ENCODE measurements at places on chromosomes 4 and X. TPM values are rescaled to one million over a fixed set of nuclear protein-coding genes. Genes with fewer than 3 reads are reported as not detected.

GRCh38 chrX:11151799-11152559 is 40.8 kb downstream of the HCCS start:
- DNase-seq = no peak

CDX4 gene
- not detected for total RNA-seq

DNA sequence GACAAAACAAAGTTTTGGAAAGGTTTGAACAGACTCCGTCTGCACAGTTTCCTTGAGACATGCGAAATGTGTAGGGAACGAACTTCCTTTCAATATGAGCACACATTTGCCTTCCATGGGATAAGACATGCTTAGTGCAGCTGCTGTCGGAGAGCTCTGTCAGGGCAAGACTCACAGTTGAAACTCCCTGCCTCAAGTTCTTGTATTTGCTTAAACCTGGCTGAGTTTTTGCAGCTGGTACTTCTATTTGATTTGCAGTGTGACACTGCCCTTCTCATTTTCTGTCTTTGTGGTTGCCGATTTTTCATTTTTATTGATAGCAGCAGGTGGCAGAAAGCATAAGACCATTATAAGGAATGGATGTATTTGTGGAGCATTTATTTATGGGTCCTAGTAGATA is 18.2 kb upstream of the RHOH start:
- DNase-seq = no peak

SMIM43 gene
- total RNA-seq = 0.25 TPM

RENBP gene
- 11.8 TPM for total RNA-seq

- DNase-seq = no peak
These were observed 6.2 kb downstream of the NCAPG start for GRCh38 chr4:17817027-17817426.

PASD1 gene
- total RNA-seq = not detected

DNA sequence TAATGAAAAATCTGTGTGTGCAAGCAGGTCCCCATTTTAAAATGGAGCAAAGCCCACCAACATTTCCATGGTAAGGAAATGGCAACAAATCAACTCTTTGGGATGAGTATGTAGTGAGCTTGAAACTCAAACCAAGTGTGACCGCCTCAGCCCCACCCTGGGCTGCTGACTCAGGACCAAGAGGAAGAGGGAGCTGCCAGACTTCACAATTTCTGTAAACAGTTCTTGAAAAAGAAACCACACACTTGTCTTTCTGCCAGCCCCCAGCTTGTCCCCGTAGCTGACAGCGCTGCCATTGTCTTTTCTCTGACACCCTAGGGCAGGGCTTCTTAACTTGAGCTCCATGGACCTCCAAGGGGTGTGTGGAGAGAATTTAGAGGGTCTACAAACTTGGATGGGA is 10.3 kb downstream of the RTL5 start:
- DNase-seq = no peak

- DNase-seq = no peak
These were observed 9.5 kb downstream of the RBPJ start for GRCh38 chr4:26330186-26330787.

DNA sequence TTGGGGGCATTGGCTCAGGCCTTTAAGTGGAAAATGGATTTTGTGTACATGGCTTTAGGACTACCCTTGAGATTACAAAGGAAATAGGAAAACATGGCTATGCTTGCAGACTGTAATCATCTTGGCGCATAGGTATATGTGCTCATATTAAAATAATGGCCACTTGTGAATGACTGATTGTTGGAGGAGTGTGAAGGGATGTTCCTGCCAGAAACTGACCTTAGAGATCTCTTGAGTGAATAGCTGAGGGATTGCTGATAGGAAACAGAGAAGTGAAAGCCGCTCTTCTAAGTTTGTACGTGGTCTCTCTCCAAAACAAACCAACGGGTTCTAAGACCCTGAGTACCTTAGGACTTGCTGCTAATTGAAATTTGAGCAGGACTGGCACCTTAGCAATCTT is 186.0 kb downstream of the MGST2 start:
- DNase-seq = no peak

GRCh38 chr4:86233681-86234080 is 126.2 kb downstream of the MAPK10 start:
- DNase-seq = no peak

SHOX gene
- 0.16 TPM for total RNA-seq

PPEF2 gene
- total RNA-seq = not detected

DNA sequence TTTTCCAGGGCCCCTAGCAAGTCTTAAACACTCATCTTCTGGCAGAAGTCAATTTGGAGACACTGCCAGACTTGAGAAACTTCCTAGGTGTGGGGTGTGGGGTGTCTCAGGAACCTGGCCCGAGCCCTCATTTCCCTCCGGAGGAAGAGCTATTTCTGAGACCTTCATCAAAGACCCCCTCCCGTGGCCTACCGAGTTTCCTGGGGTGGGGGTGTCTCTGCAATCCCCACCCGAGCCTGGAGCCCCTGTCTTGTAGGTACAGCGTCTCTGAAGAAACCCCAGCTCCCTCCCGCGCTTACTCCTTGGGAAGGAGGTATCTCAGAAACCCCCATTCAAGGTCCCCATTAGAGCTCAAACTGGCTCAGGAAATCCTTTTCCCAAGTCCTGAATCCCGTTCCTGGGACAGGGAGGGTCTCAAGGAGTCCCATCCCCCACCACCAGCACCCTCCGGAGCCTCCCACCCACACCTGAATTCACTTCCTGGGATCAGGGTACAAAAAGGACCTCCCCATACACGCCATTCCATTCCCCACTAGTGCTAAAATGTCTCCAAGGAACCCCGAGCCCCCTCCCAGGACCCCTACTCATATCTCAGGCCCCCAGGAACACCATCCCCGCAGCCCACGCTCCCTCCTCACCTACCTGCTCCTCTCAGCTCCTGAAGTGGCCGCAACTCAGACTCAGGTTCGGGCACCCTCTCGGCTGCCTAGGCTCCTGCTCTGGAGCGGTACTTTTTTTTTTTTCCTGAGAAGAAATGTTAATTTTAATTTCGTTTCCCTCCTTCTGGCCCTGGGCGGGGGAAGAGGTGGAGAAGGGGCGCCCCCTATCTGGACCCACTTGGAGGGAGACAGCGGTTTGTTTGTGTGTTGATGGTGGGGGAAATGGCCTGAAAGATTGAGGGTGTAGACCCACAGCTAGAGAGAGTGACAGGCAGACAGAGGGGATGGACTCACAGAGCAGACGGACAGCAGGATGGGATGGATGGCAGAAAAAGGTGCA is 1.1 kb downstream of the SLC38A5 start:
- DNase-seq = no peak

- DNase-seq = no peak
These were observed 127.1 kb downstream of the SHROOM3 start for GRCh38 chr4:76562161-76562560.

DNA sequence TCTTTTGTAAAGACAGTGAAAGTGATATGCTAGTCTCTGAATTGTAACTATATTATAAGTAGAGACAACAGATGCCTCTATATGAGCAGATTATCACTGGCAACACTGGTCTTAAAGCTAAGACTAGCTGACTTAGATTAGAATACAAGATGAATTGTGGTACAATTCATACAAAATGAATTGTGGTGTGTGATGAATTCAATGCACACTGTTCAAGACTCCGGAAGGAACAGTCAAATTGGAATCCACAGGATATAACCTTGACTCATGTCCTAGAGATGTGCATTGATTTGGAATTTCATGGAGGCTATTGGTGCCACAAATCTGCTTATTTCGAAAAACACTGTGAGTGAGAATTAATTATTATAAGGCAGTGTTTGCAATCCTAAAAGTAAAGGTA is 701.8 kb downstream of the PCDH7 start:
- DNase-seq = no peak

DNA sequence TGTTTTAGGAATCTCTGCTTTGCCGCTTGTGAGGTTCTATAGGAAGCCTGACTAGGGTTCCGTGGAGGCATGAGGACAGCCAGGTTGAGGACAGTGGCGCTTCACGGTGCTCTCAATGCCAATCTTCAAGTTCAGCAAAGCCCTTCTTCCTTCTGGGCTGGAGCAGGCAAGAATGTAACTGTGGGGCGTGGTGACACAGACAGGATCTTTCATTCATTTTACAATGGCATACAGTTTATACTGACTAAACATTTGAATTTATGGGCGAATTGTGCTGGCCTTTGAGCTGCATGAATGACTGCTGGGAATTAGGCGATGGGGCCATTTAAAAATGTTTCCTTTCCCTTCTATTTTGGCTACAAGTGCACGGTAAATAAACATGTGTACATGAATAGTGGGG is 2.9 kb upstream of the NHS start:
- DNase-seq = no peak

DNA sequence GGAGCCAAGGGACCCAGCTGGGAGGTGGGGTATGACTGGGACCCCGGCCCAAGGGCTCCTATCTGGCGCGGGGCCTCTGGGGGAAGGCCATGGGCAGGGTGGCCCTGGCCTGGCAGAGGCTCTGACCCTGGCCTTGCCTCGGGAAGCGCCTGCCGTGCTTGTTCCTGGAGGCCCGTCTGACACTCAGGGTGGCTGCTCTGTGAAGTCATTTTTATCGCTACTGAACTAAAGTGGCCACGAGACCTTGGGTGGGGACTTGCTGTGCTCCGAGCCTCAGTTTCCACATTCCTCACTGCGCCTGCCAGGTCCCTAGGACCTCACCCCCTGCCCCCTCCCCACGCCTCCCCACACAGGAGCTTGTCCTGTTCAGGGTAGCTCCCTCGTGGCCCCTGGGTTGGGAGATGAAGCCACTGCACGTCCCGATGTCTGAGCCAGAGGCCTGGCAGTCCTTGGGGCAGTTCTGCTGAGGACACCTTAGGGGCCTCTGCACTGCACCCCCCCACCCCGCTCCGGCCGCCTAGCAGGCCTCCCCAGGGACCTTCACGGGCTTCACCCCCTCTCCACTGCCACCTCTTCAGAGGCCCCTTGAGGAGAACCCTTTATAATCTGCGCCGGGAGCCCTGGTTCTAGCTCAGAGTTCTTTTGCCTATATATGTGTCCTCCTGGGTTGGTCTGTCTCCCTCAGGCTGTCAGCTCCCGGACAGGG is 639 bp upstream of the SORCS2 start:
- no peak for DNase-seq

DNA sequence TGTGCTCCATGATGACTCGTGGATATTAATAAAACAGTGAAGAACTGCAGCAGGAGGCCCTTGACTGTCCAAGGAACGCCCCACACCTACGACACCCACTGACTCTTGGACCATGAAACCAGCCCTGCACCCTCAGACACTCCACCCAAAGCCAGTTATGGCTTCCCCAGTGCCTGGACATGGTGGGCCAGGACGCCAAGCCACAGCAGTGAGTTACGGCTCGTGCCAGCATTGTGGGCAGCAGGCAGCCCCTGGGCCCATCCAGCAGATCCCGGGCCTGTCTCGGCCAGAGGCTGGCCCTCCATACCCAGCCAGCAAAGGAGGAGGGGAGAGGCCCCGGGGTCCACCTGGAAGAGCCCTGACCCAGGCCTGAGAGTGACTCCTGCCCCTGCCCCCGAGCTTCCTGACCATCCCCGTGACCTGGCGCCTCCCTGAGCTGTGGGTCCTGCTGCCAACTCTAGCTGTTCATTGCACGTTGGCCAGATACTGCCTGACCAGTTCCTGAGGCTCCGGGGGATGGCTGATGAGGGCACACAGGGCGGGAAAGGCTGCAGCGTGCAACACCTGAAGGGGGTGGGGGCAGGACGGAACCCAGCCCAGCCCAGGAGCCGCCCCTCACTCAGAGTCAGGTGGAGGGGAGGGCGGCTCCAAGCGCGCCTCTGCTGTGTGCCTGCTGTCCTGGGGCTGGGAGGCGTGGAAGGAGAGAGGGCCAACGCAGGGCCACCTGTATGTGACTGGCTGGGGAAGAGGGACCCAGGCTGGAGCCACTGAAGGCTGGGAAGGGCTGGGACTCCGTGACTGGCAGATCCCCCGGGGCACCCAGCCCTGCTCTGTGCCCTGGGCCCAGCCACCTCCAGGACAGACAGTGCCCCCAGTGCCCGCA is 739 bp downstream of the SLC49A3 start:
- DNase-seq = no peak
